ENCODE measurements at places on chromosomes 2 and 18.
A peak's percentile ranks its signal among the peaks of the same experiment; 100 is the strongest.

DNA sequence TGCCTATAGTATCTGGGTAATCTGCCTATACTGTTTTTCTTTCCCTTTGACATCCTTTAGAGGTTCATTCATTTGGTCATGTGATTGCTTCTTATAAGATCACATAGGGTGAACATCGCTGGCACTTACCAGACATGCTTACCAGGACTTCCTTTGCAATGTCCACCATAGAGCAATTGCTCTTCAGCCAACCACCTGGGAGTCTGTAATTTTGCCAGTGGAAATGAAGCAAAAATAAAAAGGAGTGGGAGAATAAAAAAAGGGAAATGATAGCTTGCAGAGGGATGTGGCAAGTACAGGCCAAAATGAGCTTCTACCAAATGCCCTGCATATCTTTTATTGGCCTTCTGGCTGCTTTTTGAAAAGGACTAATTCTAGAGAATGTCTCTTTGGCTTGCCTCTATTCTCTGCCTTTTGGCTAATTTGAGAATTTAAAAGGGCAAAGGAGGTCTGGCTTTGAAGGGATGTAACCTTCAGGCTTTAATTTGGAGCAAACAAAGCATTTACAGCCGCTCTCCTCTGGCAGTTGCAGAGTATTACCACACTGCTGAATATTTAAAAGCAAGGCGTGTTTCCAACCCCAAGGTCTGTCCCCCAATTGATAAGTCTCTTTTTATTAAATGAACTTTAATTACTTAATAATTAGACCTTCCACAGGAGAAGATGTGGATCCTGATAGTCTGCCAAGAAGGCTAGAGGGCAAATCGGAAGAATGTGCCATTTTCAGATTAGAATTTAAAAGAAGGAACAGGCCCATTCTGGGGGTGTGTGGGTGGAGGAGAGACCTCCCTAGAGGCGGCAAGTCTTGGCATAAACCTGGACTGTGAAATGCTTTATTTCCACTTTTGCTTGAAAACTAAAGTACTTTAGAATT lies 557.9 kb downstream of the DCC start:
- no peak for DNase-seq

DNA sequence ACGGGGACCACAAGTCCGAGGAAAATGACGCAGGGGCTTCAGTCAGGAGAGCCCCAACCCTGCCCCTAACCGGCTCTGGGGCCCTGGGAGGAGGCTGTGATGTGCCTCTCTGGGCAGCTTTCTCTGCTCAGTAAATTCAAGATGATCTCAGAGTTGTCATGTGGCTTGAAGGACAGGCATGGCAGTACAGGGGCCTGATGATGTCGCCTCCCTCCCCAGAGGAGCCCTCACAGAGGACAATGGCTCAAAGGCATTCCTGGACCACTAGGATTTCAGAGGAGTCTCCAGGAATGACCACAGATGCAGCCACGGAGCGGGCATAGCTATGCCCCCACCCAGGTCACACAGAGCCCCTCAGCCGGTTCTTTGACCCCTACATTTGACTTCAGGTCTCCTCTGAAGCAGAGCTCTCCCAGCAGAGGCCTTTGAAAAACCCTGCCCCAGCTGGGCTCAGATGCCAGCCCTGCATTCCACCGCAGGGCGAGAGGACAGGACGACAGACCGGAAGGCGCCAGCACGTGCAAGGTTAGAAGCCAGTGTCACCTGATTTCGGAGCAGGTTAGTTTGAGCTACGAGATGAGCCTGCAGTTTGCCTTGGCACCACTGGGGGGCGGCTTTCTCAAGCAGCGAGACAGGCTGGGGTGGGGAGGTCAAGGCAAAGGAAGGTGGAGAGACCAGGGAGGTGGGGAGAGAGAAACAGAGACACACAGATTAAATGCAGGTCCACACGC lies 39.2 kb downstream of the BIN1 start:
- DNase-seq = peak; percentile 84

DNA sequence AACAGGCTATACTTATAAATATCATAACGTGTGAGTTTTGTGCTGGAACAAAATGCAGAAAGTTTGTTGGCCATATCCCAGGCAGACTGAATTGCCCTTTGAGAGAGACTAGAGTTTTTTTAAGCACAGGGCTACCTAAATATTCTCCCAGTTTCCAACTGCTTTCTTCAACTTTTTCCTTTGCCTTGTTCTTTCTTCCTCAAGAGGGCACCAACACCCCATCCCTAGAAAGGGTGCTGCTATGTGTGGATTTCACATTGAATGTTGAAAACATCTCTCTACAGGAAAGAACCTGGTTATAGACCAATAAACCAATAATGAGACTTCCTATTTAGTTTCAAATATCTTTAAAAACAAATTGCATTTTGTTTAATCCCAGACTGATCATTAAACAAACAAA lies 87.9 kb downstream of the ICOS start:
- DNase-seq = no peak

DNA sequence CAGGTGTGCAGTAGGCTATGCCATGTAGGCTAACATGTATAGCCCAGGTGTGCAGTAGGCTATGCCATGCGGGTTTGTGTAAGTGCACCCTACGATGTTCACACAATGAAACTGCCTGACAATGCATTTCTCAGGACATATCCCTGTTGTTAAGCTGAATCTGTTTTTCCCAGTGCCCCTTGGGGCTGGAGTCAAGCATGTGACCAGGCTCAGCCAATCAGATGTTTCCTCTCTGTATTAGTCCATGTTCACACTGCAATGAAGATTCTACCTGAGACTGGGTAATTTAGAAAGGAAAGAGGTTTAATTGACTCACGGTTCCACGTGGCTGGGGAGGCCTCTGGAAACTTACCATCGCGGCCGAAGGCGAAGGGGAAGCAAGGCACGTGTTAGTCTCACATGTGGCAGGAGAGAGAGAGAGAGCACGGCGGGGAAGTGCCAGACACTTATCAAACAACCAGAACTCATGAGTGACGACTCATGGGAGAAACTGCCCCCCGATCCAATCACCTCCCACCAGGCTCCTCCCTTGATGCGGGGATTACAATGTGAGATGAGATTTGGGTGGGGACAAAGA lies 24.2 kb downstream of the ITM2C start:
- no peak for DNase-seq

- peak; percentile 47 for DNase-seq
These were observed 1.6 kb upstream of the DNER start for GRCh38 chr2:229715895-229716507.

GRCh38 chr2:8403876-8404275 lies 278.0 kb upstream of the ID2 start:
- DNase-seq = no peak

DNA sequence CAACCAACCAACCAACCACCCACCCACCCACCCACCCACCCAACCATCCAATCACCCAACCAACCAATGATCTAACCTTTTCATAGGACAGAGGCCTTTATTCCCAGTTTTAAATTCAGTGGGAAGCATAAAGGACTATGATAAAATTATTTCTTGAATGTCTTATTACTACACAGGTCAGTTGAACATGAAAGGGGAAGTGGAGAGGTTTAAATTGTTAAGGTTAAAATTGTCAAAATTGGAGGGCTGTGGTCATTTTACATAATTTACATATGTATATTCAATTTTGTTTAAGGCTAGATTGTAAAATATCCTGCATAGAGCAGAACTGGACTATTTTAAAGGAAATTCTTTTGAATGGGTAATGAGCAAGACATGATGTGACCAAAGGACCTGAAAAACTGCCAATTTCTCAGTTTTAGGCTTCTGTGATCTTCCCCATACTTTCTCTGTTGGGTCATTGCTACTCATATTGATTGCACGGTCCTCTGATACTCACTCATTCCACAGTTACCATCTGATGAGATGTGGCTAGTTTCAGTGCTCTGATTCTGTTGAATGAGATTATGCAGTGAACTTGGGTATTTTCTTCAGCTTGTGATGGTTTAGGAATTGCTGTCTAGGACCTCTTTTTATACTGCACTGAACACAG lies 127.4 kb downstream of the PLCL1 start:
- DNase-seq = no peak

DNA sequence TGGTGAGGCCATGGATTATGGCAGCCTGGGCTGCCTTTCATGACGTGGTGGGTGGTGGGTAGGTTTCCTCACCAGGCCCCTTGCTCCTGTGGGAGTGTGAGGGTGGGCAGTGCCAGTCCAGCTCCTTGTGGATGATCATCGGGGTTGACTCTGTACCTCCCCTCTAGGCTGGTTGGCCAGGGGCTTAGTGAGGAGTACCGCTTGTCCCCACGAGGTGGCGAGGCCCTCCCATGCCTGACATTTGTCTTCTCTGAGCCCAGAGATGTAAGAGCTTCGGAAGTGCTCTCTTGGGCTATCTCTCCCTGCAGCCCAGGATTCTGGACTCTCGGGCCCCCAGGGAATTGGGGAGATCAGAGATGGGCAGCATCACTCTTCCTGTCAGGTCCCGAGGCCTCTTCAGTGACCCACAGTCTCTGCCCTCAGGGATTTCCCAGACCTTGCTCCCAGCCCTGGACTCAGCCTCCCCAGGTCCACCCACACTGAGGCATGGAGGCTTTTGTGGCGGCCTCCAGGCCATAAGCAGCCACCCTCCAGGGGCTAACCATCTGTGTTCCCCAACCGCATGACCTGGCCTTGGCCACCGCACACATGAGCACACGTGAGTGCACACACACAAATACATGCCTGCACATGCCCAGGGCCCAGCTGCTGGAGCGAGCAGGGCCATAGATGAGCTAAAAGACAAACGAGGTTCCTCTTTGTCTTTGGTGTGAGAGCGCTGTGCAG lies 6.5 kb downstream of the SPR start:
- peak; percentile 69 for DNase-seq

- peak; percentile 70 for DNase-seq
These were observed 60.7 kb downstream of the DGKD start for GRCh38 chr2:233414777-233415570.

- DNase-seq = no peak
These were observed 1.3 kb upstream of the NFU1 start for GRCh38 chr2:69438580-69438979.

- DNase-seq = no peak
These were observed 41.5 kb downstream of the LMAN2L start for GRCh38 chr2:96698221-96698861.

DNA sequence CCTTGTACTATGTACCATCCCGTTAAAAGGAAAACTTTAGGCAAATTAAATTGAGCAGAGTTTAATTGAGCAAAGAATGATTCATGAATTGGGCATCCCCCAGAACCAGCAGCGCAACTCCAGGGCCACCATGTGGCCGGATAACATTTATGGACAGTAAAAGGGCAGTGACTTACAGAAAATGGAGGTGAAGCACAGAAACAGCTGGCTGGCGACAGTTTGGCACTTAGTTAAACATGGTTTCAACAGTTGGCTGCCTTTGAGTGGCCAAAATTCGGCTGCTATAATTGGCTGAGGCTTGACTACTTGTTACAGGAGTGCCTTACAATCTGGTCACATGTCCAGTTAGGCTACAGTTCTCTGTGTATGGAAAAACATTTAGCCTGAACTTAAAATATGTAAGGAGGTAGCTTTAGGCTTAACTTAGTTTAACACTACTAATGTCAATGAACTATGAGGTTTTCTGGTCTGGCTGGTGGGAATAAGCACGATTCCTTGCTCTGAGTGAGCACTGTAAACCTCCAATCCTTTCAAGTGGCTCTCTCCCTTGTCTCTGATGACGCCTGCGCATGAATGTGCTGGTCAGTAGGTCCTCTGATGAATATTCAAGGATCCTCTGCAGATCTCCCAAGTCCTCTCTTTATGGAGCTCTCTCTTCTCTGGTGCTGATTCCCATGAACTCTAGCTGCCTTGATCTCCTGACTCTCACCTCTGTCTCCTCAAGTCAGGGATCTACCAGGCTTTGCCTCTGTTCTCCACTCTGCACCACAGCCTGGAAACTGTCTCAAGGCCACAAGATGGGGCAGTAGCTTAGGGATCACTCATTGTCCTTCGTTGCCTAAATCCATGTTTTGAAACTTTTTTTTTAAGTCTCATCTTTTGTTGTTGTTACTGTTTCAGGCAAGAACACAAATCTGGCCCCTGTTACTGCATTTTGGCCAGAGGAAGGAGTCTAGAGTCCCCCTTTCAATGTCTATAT lies 24.4 kb upstream of the RAB31 start:
- DNase-seq = no peak

- DNase-seq = peak; percentile 43
These were observed 29.4 kb downstream of the PSTPIP2 start for GRCh38 chr18:46042571-46043123.
